Activated T-cell treated with anti-CD3 and anti-CD28 coated beads, Interleukin-2, amount 50 U/mL, for 24 hours (primary cell): ENCODE measurements at places on chromosomes 12 and 14.

DNA sequence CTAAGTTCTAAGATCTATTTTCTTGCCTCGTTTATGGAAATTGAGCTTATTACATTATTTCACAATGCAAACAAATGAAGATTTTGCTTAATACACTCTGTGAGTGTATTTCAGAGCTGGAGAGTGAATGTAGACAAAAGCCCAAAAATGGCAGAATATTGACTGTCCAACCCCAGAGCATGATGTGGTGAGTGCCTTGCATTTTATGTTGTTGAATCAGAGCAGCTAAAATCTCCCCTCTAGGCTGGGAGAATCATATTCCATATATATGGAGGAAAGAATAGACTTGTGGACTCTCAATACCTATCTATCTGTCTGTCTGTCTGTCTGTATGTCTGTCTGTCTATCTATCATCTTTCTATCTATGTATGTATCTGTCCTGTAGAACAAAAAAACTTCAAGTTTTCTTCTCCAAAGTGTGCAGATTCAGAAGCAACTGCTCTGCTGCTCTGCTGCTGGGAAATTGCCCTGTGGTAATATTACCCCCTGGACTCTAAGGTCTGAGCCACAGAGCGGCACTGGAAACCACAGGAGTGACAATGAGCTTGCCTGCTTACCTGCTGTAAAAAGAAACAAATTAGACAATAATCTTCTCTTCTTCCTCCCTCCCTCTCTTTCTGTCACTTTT, 209.4 kb upstream of the PRICKLE1 start:
- no peaks in the 10 kb centered on the region for H3K4me1 ChIP-seq
- no peaks in the 10 kb centered on the region for H3K27me3 ChIP-seq
- H3K36me3 ChIP-seq, result no peaks in the 10 kb centered on the region
- H3K27ac ChIP-seq, result no peak overlapping the region

DNA sequence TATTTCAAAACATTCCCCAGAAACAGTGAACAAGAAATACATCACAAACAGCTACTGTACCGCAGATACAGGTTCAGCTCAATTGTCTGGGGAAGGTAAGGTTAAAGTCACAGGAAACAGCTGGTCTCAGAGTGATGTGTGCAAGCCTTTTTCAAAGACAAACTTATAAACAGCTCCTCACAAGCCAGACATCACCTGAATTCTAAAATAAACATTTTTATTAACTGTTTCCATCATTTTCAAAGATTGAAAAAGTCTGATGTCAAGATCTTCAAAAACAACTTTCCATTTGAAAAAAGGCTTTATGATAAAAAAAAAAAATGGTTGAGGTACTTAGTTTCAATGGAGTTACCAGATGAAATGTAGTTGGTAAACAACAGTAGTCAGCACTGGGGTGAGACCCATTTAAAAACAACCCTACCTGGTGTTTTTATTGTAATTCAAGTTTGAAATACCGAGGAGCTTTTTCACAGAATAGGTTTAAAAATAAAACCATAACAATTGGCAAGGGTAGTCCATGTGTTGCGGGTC, 4.0 kb downstream of the BTG1 start:
- peaks cover 91% of the 10 kb centered on the region for H3K36me3 ChIP-seq
- no peak for DNase-seq
- peak overlapping the region; percentile 99 for H3K27ac ChIP-seq
- peaks cover 54% of the 10 kb centered on the region for H3K4me1 ChIP-seq

GRCh38 chr14:103078420-103078749, 5.6 kb upstream of the LBHD2 start:
- H3K4me1 ChIP-seq, result peaks cover 1% of the 10 kb centered on the region
- H3K27me3 ChIP-seq, result peaks cover 5% of the 10 kb centered on the region
- peak; percentile 74 for DNase-seq
- no peaks in the 10 kb centered on the region for H3K36me3 ChIP-seq
- H3K4me3 ChIP-seq, result no peak overlapping the region
- H3K27ac ChIP-seq, result no peak overlapping the region

DNA sequence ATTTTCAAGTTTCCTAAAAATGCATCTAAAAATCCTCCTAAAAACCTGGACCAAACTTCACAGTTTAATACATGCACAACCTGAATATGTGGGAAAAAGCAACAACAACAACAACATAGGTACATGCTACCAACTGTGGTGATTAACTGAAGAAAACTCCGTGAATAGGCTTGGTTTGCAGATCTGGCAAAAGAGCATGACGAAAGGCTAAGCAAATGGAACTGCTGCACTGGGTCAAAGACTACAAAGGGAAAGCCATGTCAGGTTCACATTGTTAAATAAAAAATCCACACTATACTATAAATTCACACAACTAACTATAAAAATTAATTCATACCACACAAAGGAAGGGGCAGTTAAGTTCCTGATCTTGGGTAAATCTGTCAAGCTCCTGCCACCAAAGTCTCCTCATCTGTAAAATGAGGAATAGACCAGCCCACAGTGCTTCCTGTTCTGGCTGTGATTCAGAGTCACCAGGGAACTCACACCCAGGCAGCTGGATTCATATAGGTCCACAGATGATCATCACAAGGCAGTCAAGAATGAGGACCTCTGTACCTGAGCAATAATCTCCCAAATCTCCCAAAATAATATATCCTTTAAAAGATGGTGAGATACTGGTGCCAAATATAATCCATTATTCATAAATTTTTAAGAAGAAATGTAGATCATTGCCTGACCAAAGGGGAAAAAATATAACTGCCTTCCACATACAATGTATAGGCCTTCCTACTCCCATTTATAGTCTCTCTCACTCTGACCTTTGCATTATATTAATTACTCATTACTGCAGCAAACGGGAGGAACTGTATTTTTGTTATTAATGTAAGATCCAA, 7.0 kb downstream of the CORO1C start:
- peak overlapping the region; percentile 38 for H3K27ac ChIP-seq
- no peaks in the 10 kb centered on the region for H3K27me3 ChIP-seq
- no peak for DNase-seq

DNA sequence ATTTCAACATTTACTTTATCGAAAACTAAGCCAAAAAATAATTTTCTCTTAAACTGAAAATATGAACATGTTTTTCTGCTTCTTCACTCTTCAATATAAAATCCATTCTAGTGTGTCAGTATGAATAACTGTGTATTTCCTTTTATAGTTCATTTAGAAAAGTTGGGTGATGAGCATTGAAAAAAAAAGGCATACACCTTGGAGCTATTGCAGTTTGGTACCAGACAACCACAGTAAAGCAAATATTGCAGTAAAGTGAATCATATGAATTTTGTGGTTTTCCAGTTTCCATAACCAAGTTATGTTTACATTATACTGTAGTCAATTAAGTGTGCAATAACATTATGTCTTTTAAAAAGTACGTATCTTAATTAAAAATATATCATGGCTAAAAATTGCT, 195.0 kb upstream of the FOXG1 start:
- no peak for DNase-seq
- no peak overlapping the region for H3K27ac ChIP-seq
- H3K36me3 ChIP-seq, result no peaks in the 10 kb centered on the region
- H3K4me1 ChIP-seq, result no peaks in the 10 kb centered on the region
- no peaks in the 10 kb centered on the region for H3K27me3 ChIP-seq

DNA sequence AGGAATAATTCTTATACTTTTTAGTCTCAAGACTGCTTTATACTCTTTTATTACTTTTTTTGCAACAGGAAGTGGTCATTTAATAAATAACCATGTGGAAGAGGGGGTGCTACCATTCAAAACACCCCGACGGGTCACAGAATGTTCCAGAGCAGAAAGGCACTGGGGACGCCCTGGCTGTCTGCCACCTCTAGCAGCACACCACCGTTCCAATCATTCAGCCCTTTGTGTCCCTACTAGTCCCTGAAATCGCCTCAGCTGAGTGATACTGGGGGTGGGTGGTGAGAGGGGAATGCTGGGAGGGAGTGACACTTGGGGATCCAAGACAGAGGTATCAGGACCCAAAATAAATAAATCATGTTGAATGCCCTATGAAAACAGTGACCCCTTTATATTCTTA, 52.4 kb downstream of the MON2 start:
- H3K4me1 ChIP-seq, result peaks cover 27% of the 10 kb centered on the region
- H3K36me3 ChIP-seq, result peaks cover 45% of the 10 kb centered on the region
- DNase-seq, result no peak
- no peaks in the 10 kb centered on the region for H3K27me3 ChIP-seq
- no peak overlapping the region for H3K4me3 ChIP-seq

DNA sequence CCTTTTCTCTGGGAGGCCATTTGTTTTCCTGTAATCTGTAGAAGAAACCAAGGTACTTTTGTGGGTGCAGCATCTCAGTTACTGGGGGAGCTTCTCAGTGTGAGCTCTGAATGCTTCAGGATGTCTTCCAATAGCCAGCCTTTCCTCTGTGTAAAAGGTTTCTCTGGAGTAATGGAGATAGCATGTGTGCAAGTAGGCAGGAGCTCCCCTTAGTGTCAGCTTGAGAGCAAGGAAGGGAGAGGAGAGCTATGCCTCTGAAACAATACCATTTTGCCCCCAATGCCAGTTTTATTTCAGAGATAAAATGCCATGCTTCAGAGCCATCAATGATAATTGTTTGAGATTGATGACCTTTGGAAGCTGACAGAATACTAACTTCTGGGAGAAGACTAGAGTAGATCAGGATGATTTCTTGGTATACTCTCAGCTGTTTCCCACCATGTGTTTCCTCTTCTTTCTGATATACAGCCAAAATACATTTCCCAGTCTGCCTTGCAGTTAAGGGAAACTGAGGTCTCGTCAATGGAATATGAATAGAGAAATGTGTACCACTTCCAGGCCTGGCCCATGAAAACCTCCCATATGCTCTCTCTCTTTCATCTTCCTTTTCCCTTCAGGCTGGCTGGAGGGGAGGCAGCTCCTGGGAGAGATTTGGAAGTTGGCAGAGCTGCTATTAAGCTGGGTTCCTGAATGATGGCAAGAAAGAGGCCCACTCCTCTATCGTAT, 125.7 kb downstream of the CRADD start:
- no peak overlapping the region for H3K4me3 ChIP-seq
- H3K27me3 ChIP-seq, result no peaks in the 10 kb centered on the region
- H3K4me1 ChIP-seq, result peaks cover 45% of the 10 kb centered on the region
- H3K27ac ChIP-seq, result no peak overlapping the region
